Anterior cingulate cortex (tissue), 58 donors: ENCODE measurements at places on chromosomes 4 and X.

- no peak for DNase-seq
These were observed 17.2 kb upstream of the ARSJ start for GRCh38 chr4:113996599-113997177.

GRCh38 chr4:71415491-71415890, 76.7 kb downstream of the SLC4A4 start:
- no peak for DNase-seq

- no peak for DNase-seq
These were observed 360.8 kb upstream of the CXorf51B start for GRCh38 chrX:146448791-146449190.

DNA sequence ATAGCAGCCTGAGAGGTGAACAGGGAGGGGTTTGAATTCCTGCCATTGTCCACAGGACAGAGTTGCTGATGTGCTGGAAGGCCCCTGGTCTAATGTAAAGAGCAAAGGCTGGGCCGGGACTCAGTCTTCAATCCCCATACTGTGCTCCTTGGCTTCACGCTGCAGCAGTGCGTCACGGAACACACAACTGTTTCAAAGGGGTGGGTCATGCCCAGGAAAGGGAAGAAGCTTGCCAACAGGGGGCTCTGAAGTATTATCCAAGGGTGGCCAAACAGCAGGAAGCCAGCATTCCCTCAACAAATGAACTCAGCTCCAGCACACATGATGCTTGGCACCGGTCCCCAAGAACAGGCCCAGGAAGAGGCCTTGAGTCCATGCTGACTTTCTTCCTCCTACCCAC, 122.5 kb downstream of the NFKB1 start:
- DNase-seq: no peak
